ENCODE measurements at places on chromosomes 7 and 10. TPM values are rescaled to one million over a fixed set of nuclear protein-coding genes. Genes with fewer than 3 reads are reported as not detected.

Gene PTPN20
- 0.53 TPM for total RNA-seq

Gene AVPI1
- total RNA-seq: 6.0 TPM

Gene GNG11
- 34.5 TPM for total RNA-seq

Gene ASZ1
- not detected for total RNA-seq

Gene INSYN2A
- total RNA-seq: 0.62 TPM

Gene CNNM1
- 0.04 TPM for total RNA-seq

Gene BTBD16
- total RNA-seq: 0.27 TPM

All from muscle of leg (tissue), 16 donors.